Activated CD4-positive, alpha-beta T cell treated with anti-CD3 and anti-CD28 coated beads, Interleukin-2, amount 10 ng/mL, durations not matched to agents 7 days and 5 days (primary cell): ENCODE measurements at places on chromosomes 1 and 21.

DNA sequence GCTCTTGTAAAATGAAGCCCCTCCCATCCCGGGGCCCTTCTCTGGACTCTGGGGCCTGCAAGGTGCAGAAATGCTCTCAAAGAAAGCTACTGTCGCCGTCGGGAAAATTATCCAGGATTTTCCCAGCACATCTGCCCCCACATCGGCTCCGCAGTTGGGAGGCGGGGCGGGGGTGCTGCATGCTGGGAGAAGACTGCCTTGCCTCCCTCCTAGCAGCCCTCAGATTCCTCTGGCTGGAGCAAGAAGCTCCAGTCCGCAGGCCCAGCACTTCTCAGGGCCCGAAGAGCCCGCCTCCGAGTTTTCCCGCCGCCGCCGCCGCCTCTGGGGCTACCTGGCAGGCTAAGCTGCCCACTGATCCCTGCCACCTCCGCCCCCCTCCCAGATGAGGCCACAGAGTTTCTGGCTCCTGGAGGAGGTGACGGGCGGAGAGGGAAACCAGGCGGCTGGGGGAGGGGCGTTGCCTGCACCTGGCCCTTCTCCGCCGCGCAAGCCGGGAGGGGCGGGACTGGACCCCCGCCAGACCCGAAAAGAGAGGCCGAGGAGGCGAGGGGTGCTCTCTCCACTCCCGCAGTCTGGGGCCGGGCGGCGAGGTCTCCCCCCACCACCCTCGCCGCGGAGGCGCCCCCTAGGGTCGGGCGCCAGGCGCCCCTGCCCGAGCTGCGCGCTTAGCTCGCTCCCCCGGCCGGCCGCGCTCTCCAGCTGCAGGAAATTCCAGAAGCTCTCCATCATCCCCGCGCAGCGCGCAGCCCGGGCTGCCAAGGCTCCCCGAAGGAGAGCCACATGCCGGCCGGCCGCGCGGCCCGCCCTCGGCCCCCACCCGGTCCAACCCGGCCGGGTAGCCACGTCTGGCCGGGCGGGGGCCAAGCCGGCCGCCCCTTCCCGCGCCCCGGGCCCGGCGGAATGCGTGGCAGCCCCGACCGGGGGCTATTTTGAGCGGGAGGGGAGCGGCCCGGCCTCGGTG is 28.8 kb downstream of the AHDC1 start:
- DNase-seq: no peak

- DNase-seq: no peak
Measured at GRCh38 chr1:160208557-160209320, 3.6 kb downstream of the PEA15 start.

DNA sequence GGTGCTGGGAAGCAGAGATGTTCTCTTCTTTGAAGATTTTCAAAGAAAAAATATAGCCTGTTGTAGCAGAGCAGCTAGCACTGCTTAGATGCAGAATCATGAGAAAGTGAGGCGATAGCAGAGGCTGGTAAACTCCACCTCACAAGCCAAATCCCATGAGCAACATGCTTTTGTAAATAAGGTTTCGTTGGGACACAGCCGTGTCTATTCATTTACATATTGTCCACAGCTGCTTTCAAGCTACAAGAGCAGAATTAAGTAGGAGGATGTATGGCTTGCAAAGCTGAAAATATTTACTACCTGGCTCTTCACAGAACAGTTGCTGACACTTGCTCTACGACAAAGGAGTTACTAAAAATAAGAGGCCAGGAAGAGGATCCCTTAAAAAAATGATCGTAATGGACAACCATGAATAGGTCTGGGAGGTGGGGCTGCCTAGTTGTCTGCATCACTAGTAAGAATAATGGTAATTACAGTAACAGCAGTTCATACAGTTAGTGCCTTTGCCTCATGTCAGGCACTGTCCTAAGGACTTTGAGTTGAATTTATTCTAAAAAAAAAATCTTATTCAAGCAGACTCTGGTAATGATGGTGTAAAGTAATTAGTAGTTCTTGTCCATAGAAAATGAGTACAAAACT is 622.0 kb downstream of the KIF26B start:
- no peak for DNase-seq

GRCh38 chr1:165117482-165117881 is 239.0 kb downstream of the LMX1A start:
- no peak for DNase-seq

DNA sequence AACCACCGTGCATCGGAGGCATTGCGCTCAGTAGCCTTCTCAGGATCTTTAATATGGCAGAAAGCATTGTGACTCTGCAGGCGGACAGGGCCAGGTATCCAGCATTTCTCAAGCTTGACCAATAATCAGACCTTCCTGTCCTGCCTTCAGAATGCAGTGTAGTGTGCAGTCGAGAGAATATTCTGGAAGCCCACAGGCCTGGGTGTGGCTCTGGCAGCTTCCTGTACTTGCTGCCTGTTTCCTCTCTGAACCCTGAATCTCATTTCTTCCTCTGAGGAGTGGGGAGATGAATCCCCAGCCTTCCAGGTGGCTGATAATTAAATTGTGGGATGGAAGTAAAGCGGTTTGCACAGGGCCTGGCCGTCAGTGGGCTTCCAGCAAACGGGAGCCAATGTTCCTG is 42.3 kb downstream of the ACTL8 start:
- DNase-seq: no peak

- no peak for DNase-seq
Measured at GRCh38 chr1:198283222-198283621, 126.4 kb downstream of the NEK7 start.

DNA sequence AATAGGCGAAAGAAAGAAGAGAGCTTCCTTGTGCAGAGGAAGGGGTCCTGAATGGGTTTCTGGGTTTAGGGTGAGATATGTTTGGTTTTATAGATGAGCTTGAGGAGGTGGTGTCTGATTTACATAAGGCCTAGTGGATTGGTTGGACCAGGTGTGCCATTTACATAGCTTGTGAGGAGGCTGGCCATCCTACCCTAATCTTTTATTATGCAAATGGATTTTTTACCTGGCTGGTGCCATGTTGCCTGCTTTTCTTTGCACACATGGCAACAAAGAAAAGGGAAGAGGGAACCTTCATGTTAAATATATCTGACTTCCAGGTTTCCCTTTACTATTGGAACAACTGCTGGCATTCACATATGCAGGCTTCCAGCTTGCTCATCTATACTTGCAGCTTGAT is 585.3 kb downstream of the PTPRU start:
- no peak for DNase-seq

DNA sequence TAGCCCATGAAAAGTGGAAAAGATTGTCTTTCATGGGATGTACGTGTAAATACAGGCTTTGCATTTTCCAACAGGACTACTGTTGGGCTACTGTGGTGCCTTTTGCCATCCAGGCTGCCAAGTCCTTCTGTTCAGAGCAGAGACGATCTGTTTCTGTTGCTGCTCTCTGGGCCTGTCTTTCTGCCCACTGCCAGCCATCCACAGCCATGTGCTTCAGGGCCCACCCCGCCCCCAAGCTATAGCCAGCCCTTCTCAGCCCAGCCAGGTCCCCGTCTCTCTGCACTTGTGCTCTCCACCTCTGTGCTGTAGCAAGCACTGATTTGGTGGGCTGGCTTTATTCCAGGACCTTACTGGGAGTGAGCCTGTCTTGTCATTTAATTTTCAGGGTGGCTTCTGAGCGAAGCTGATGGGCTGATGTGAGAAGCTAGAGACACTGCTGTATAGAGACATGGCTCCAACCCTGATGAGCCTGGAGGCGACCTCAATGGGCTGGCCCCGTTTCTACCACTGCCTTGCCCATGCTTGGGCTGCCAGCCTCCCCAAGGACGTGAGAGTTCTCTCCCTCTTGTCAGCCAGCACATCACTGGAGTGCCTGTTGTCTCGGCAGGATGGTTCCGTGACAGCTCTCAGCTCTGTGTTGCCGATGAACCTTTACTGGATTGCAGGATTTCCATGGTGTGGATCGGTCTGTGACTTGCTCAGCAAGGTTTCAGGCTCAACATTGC is 137.8 kb downstream of the PEX14 start:
- no peak for DNase-seq

GRCh38 chr1:167588361-167588760 is 34.8 kb upstream of the CREG1 start:
- DNase-seq: no peak

GRCh38 chr1:202161151-202162046 is 997 bp upstream of the PTPN7 start:
- DNase-seq: no peak

DNA sequence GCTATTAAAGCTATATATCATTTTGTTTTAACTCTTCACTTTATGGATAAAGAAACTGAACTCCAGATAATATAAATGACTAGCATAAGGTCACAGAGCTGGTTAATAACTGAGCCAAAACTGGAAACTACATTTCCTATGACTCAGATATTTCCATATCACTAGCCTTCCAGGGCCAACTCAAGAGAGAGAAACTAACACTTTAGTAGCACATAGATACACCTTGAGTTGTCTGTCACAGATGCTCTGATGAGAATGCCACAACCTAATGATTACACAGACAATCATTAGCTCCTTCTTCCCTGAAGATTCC is 40.7 kb downstream of the NME7 start:
- DNase-seq: no peak

GRCh38 chr1:56973923-56974742 is 8.3 kb upstream of the C8B start:
- no peak for DNase-seq

DNA sequence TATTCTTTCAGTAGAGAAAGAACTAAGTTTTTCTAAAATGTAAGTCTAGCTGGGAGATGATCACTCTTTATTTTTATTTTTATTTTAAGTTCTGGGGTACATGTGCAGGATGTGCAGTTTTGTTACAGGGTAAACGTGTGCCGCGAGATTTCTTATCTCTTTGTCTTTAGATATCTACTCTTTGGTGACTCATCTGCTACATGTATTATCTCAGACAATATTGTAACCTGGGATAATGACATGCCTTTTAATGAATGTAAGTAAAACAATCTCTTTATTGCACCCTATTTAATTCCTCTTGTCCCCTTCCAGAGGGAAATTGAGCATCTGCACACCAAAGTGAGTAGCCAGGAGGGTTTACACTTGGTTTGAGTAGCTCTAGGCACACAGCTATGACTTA is 9.4 kb downstream of the CR2 start:
- DNase-seq: no peak

GRCh38 chr1:116666187-116667077 is 1.1 kb downstream of the IGSF3 start:
- DNase-seq: peak; percentile 10

DNA sequence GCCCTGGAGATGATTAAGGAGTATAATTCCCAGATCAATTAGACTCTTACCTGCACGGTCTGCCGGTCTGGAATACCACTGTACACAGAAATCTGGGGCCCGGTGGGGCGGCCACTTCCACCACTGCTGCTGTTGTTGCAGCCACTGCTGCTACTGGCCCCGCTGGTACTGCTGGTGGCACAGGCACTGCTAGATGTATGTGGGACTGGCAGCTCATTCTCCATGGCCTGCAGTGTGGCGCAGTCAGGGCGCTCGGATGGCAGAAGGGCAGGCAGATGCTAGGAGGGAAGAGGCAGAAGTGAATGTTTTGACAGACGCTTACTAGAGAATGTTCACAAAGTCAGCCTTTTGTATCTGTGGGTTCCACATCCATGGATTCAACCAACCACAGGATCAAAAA is 54.4 kb upstream of the A3GALT2 start:
- DNase-seq: no peak

GRCh38 chr21:43893536-43894205 is 28.6 kb downstream of the AGPAT3 start:
- peak; percentile 23 for DNase-seq

- DNase-seq: no peak
Measured at GRCh38 chr1:4422504-4423289, 231.7 kb upstream of the AJAP1 start.

GRCh38 chr1:114668784-114669561 is 876 bp downstream of the DENND2C start:
- DNase-seq: no peak

DNA sequence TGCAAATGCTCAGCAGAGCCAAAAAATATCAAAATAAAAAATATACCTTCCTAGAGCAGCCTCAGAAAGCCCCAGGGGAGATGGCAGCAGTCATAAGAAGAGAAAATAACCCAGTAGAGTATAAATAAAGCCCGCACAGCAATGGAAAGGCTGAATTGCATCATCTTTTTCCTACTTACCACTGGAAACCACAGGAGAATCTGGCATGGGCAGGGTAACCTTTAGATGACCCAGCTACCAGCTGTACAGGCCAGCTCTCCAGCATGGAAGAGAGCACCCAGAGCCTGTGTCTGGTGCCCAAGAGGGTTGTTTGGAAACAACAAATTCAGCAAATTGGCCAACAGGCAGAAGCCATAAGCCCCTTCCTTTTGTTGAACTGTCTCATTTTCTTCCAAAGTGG is 253.1 kb downstream of the OMA1 start:
- DNase-seq: no peak

DNA sequence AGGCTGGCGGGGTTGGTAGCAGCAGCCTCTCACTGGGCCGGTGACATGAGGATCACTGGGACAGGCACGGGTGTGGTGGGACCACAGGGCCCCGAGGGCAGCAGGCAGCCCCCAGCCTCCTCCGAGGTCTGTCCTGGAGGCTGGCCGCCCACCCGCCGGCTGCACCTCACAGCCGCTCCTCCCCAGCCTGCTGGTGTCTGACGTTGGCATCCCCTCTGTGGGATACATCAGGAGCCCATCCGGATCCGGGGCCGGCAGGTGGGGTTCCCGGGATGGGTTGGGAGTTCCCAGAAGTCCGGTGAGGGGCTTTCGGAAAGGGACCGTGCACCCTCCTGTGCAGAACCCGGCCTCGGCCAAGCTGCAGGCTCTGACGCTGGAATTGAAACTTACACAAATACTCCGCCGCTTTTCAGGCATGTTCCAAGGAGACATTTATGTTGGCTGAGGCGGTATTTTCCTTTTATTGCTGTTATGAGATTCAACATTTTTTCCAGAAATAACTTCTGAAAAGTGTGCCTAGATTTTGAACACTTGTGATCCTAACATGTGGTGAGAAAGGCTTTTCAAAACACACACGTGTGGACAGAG is 142.1 kb upstream of the ARHGEF16 start:
- no peak for DNase-seq

GRCh38 chr1:19096036-19096833 is 113.8 kb downstream of the UBR4 start:
- DNase-seq: peak; percentile 40

DNA sequence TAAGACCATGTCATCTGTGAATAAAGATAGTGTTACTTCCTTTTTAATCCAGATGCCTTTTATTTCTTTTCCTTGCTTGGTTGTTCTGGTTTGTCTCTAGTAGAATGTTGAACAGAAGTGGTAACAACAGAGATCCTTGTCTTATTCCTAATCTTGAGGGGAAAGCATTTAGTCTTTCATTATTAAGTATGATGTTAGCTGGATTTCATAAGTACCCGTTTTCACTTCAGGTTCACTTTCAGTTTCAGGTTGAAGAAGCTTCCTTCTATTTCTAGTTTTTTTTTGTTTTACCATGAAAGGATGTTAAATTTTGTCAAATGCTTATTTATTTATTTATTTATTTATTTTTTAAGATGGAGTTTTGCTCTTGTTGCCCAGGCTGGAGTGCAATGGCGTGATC is 22.3 kb upstream of the AGPAT3 start:
- no peak for DNase-seq

GRCh38 chr1:173475564-173476196 is 1.5 kb upstream of the PRDX6 start:
- DNase-seq: no peak
